ENCODE measurements at places on chromosomes 16 and 17.

DNA sequence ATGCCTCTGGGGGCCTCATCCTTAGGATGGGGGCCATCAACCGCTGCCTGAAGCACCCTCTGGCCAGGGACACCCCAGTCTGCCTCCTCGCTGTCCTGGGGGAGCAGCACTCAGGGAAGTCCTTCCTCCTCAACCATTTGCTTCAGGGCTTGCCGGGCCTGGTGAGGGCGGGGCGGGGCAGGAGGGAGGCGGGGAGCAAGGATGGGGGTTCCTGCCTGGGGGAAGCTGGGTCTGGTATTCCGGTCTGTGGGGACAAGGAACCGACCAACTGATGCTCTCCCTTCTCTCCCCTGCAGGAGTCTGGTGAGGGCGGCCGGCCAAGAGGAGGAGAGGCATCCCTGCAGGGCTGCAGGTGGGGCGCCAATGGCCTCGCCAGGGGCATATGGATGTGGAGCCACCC lies 2.0 kb downstream of the RNF112 start:
- no peak for DNase-seq

- DNase-seq = no peak
These were observed 21.2 kb downstream of the SLC39A11 start for GRCh38 chr17:73071066-73071999.

GRCh38 chr17:44832805-44833204 lies 2.7 kb upstream of the GJC1 start:
- no peak for DNase-seq

DNA sequence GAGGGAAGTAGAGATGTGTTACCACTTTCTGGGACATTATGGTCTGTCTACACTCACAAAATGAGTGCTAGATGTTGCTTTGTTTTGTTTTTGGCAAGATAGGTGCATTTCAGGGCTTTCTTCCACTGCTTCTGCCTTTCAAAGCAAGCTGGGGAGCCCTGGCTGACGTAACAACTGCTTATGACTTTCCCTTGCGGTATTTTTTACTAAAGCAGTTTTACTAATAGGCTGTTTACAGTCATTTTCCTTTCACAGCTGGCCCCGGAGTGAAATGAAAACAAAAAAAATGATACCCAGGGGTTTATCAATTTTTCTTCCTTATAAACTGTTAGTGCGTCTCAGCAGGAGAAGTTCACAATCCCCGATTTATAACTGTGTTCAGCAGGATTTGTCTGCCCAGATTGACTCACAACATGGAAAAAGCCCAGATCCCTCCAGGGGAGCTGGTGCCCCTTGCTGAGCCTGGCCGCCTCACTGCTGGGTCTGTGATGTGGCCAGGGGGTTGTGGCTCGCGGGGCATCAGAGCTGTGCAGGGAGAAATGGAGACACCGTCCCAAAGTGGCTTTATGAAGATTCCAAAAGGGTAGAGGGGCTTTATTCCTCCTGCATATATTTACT lies 184.4 kb upstream of the HS3ST3A1 start:
- DNase-seq = no peak

DNA sequence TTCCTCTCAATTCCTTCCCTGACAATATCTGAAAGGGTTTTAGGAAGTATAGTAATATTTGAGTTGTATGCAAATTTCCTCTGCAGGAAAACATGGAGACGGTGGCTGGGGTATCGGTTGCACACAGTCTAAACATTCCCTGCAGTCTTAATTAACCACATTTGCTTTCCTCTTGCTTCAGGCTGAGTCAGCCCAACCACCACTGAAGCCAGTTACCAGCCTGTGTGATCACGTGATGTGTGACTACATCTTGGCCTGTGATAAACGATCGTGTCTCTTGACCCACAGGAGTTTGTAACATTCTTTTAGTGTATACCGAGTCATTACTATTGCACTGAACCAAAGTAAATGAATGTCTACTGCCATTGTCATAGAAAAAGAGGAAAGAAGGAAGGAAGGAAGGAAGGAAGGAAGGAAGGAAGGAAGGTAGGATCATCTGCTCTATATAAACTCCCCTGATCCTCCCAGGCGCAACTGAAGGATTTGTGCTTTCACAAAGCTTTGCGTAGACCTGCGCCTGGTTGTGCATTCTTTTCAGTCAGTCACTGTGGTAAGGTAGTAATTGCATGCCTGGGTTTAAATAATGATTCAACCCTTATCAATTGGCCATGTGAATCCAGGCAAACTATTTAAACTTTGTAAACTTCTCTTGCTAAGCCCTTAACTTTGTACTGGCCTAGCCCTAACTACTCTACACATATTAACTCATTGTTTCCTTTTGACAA lies 280.6 kb upstream of the SALL1 start:
- no peak for DNase-seq

- no peak for DNase-seq
These were observed 79.1 kb downstream of the RAB11FIP4 start for GRCh38 chr17:31470592-31470991.
